IMR-90 (cell line): ENCODE measurements at places on chromosomes 5 and 9. TPM values are rescaled to one million over a fixed set of nuclear protein-coding genes. Genes with fewer than 3 reads are reported as not detected.

DNA sequence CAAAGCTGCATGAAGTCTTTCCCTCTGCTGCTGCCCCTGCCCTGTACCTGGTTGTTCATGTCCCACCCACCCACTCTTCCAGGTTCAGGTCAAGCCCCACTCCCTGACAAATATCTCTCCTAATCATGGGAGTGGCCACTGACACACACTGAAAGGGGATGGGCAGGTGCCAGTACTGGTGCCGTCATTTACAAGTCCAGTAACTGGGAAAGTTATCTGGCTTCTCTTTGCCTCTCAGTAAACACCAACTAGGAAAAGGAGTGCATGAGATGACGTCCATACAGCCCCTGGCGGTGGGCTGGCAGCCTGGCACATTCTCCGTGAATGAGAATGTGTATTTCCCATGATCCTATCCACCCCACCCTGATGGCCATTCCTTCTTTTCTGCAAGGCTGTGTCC is 225.2 kb downstream of the FSTL4 start:
- H3K36me3 ChIP-seq, result no peaks in the 10 kb centered on the region
- H3K27ac ChIP-seq, result no peak overlapping the region
- no peak overlapping the region for H3K4me3 ChIP-seq
- no peaks in the 10 kb centered on the region for H3K4me1 ChIP-seq

GRCh38 chr9:136625101-136626065 is 37.3 kb upstream of the EGFL7 start:
- H3K4me1 ChIP-seq, result peaks cover 7% of the 10 kb centered on the region; the same call in 1 of the 2 replicates
- peak; percentile 31 for DNase-seq
- H3K27me3 ChIP-seq, result no peaks in the 10 kb centered on the region; the same call in 1 of the 2 replicates
- H3K27ac ChIP-seq, result no peak overlapping the region
- no peaks in the 10 kb centered on the region for H3K36me3 ChIP-seq
- H3K4me3 ChIP-seq, result no peak overlapping the region

Gene BSPRY
- total RNA-seq, result not detected in 2 replicates

Gene OMD
- total RNA-seq, result not detected in 2 replicates

Gene ANAPC2
- 9.3 and 9.4 TPM in 2 replicates for total RNA-seq

Gene LHX3
- not detected in 2 replicates for total RNA-seq

Gene PPIC
- 20.6 and 36.9 TPM in 2 replicates for total RNA-seq

Gene PCDHGA11
- 5.4 and 5.8 TPM in 2 replicates for total RNA-seq
